ENCODE measurements at places on chromosomes 4 and X.
A peak's percentile ranks its signal among the peaks of the same experiment; 100 is the strongest.

DNA sequence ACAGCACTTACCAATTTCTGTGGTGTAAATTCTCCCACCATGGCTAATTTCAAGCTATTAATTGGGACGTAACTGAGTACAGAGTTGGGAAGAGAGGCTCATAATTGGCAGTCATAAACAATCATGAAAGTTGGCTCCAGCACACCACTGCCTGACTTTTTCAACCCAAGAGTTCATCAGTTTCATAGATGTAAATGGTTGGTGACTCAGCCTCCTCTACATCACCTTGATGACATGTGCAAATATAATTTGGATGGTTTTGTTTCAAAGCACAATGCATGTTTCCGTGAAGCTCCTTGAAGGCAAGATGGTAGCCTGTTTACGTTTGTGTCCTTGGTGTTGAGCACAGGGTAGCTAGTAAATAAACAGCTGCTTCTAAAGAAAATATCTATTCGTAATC is 235.1 kb downstream of the LDB2 start:
- no peak for DNase-seq

GRCh38 chrX:46165411-46165810 is 379.8 kb downstream of the ZNF674 start:
- DNase-seq: no peak

DNA sequence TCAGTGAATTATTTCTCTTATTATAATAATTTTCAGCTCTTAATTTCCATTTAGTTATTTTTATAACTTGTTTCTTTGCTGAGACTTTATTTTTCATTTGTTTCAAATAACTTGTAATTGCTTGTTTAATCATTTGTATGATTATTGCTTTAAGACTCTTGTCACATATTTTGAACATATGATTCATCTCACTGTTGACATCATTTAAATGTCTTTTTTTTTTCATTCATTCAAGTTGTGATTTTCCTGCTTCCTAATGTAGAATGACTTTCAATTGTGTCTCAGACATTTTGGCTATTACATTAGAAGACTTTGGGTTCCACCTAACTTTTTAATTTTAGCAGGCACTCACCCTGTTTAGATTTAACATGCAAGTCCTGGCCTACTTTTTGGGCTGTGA is 234.8 kb upstream of the DIPK2B start:
- no peak for DNase-seq

- DNase-seq: no peak
These were observed 1.4 kb upstream of the HAUS7 start for GRCh38 chrX:153471663-153472280.

GRCh38 chr4:26051240-26051639 is 137.2 kb downstream of the SMIM20 start:
- DNase-seq: no peak

- no peak for DNase-seq
These were observed 58.1 kb downstream of the CASP3 start for GRCh38 chr4:184591070-184591677.

GRCh38 chr4:122104184-122104583 is 47.9 kb upstream of the BLTP1 start:
- no peak for DNase-seq

GRCh38 chr4:75830906-75831305 is 71.3 kb downstream of the PPEF2 start:
- no peak for DNase-seq

DNA sequence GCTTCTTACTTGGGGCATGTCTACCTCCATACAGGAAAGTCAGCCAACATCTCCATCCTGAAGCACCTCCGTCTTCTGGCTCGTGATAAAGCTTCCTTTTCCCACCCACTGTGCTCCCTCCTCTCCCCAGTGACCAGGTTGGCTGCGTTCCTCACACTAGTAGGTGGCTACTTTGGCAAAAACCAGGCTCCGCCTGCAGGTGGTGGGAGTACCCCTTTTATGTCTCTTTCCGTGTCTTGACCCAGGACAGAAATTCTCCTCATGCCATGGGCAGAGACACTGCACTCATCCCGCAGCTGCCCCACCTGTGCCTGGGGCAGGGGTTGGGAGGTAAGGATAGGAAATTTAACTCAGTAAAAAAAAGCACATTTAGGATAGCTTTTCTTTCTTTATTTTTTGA is 50.9 kb downstream of the ENPP6 start:
- no peak for DNase-seq

DNA sequence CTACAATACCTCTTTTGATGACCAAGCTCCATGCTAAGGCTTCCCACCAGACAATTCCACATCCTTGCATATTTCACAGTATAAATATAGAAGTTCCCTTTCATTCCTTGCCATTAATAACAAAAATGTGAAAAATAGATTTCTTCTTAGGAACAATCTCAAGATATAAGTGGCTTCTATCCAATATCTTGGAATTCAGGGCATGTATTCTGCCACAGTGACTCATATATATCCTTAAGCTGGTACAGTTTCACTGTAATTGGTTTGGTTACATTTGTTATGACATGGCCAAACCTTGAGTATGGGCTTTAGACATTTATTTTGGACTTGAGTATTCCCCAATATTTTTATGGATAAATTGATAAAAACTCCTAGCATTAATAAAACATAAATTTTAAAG is 181.7 kb upstream of the DDX53 start:
- no peak for DNase-seq

- DNase-seq: no peak
These were observed 104.1 kb downstream of the TNIP2 start for GRCh38 chr4:2651998-2652397.

DNA sequence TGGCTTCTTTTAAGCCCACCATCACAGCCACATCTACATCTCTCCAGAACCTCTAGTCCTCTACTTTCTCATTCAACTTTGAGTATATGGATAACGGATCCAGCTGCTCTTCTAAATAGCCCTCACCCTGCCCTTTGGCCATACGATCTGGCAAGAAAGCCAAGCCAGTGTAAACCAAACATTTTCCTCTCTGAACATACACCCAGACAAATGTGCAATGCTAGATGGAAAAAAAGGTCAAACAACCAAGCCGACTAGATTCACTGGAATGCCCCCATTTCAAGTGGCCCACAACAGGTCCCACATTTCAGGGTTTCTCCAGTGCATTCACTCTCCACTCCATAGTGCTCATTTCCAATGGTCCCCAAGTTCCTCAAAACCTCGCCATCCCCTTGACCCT is 24.0 kb downstream of the USP46 start:
- no peak for DNase-seq

DNA sequence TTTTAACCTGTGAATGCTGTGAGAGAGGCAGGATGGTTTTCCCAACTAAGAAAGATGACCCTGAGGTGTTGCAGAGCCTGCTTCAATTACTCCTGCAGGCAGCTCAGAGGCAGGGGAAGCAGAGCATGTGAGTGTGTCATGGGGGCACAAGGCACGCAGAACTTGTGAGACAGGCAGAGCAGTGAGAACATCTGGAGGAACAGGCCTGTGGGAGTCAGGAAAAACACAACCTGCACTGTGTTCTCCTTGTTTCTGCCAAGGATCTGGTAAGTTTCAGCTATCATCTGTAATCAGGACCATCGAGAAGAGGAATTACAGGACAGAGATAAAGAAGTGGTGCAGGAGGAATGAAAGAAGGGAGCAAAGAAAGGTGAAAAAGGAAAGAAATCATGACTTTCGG is 741.8 kb upstream of the INTU start:
- DNase-seq: no peak

- no peak for DNase-seq
These were observed 25.9 kb downstream of the HOPX start for GRCh38 chr4:56655209-56655626.

- DNase-seq: no peak
These were observed 36.7 kb upstream of the ARHGAP6 start for GRCh38 chrX:11702420-11702819.

- DNase-seq: no peak
These were observed 523.1 kb downstream of the MID1IP1 start for GRCh38 chrX:39324233-39324930.

- peak; percentile 97 for DNase-seq
These were observed 32.5 kb downstream of the FGFBP1 start for GRCh38 chr4:15906020-15906443.

GRCh38 chrX:133676344-133677122 is 261.2 kb upstream of the GPC4 start:
- no peak for DNase-seq
